ENCODE measurements at places on chromosomes 4 and X. TPM values are rescaled to one million over a fixed set of nuclear protein-coding genes. Genes with fewer than 3 reads are reported as not detected.

The GPR143 gene
- total RNA-seq = not detected

The HEPH gene
- 64.5 TPM for total RNA-seq

DNA sequence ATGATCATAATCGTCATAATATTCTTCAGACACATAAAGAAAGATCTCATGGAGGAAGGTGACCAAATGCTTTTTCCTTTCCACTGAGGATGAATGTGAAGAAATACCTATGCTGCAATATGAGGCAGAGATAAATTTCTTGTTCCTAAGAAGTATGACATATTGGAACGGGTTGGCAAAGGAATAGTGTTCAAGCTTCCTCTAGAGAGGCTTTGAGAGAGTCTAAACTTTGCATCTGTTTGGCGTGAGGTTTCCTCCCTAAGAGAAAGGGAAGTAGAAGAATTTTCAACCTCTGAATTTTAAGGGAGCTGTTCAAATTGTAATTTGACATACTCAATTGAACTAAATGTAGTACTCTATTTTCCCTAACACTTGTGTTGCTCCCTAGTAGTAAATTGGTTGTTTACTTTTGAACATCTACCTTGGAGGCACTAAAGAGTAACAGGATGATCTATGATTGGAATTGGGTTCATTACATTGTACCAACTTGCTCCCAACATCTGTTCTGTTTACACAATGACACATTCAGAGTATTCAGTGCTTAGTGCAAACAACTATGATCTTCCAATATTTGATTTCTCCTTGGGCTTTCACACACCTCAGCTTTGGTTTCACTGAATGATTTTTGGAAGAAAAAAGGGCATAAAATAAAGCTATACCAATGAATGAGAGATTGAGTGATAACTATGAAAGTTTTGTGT is 122.0 kb downstream of the CORIN start:
- H3K4me1 ChIP-seq = no peaks in the 10 kb centered on the region
- H3K4me3 ChIP-seq = no peak overlapping the region
- H3K27ac ChIP-seq = no peak overlapping the region
- H3K36me3 ChIP-seq = no peaks in the 10 kb centered on the region
- DNase-seq = no peak

GRCh38 chrX:15881381-15881897 is 26.8 kb upstream of the AP1S2 start:
- H3K4me3 ChIP-seq = no peak overlapping the region
- no peak for DNase-seq
- no peak overlapping the region for H3K27ac ChIP-seq
- no peaks in the 10 kb centered on the region for H3K36me3 ChIP-seq
